ENCODE measurements at places on chromosomes 1 and 21. TPM values are rescaled to one million over a fixed set of nuclear protein-coding genes. Genes with fewer than 3 reads are reported as not detected.

DNA sequence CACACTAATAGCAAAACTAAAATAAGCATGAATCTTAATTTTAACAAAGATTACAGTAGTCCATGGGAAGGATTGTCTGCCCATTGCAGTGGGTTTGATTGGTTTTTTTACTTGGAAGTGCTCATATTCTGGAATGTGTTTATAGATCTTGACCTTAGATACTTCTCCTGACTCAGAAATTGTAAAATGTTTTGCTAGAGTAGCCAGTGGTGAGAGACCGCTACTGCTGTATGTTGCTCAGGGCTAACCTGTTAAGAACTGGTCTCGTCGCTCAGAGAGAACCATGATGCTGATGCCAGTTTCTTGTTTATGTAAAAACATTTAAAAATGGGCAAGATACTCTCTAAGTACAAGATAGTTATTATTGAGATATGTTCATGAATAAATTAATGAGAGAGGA lies 99.9 kb downstream of the ROR1 start:
- peaks cover 53% of the 10 kb centered on the region for H3K4me1 ChIP-seq
- no peaks in the 10 kb centered on the region for H3K36me3 ChIP-seq
- no peaks in the 10 kb centered on the region for H3K27me3 ChIP-seq
- H3K4me3 ChIP-seq: no peak overlapping the region
- peak overlapping the region; percentile 57 for H3K27ac ChIP-seq

GRCh38 chr1:8408151-8408839 lies 90.4 kb downstream of the SLC45A1 start:
- H3K4me3 ChIP-seq: peak overlapping the region; percentile 37
- no peak for DNase-seq
- H3K27ac ChIP-seq: peak overlapping the region; percentile 77
- H3K27me3 ChIP-seq: no peaks in the 10 kb centered on the region
- H3K4me1 ChIP-seq: peaks cover 21% of the 10 kb centered on the region
- H3K36me3 ChIP-seq: peaks cover 8% of the 10 kb centered on the region

NUP210L gene
- total RNA-seq: not detected

WDR64 gene
- not detected for total RNA-seq

Data from ascending aorta (tissue), 2 donors.